ENCODE measurements at places on chromosomes 6 and 20.

GRCh38 chr20:8036771-8037170 is 17.2 kb upstream of the TMX4 start:
- no peak overlapping the region for H3K4me3 ChIP-seq
- H3K27ac ChIP-seq: no peak overlapping the region
- no peaks in the 10 kb centered on the region for H3K36me3 ChIP-seq
- peaks cover 32% of the 10 kb centered on the region for H3K27me3 ChIP-seq
- DNase-seq: no peak

DNA sequence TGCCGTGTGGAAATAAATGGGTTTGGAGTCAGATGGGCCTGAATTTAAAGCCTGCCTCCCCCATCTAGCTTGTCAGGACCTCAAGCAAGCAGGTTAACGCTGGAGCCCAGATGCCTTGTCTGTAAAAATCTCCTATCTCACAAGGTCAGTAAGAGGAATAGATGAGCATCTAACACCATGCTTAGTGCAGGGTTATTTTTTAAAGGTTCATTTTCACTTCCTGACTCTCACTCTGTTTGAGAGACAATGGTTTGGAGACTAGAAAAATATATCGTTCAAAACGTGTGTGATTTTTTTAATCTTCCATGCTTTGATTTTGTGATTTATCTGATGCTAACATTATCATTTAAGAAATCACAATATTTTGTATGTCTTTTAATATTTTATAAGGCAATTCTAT is 114.0 kb upstream of the TAB2 start:
- H3K4me1 ChIP-seq: no peaks in the 10 kb centered on the region
- H3K27ac ChIP-seq: no peak overlapping the region
- H3K4me3 ChIP-seq: no peak overlapping the region

DNA sequence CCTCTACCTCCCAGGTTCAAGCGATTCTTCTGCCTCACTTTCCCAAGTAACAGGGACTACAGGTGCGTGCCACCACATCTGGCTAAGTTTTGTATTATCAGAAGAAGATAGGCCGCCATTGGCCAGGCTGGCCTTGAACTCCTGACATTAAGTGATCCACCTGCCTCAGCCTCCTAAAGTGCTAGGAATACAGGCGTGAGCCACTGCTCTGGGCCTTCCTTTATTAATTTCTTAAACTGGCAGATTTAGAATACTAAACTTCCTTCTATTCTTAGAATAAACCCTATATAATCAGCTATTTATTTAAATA is 86.6 kb downstream of the HFE start:
- peaks cover 83% of the 10 kb centered on the region for H3K4me1 ChIP-seq
- peak overlapping the region; percentile 83 for H3K27ac ChIP-seq
- no peaks in the 10 kb centered on the region for H3K27me3 ChIP-seq
- peaks cover 71% of the 10 kb centered on the region for H3K36me3 ChIP-seq
- DNase-seq: no peak

DNA sequence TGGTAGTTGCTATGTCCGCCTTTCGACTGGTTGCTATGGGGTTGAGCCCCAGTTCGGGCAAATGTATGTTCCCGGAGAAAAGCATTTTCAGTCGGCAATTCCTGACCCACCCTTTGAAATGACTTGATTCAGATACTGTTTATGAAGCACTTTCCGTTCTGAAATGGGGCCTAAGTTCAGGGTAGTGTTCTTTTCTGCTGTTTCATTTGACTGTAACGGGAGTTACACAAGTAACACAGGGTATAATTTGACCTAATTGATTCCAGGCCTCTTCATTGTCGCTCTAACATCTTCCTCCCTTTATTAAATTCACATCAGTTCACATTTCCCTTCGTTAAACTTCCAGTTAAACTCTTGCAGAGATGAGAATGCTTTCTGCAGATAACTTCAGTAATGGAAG is 85.5 kb downstream of the BMP6 start:
- no peaks in the 10 kb centered on the region for H3K4me1 ChIP-seq
- no peaks in the 10 kb centered on the region for H3K36me3 ChIP-seq
- H3K27ac ChIP-seq: no peak overlapping the region
- no peaks in the 10 kb centered on the region for H3K27me3 ChIP-seq

GRCh38 chr6:148432462-148433195 is 90.0 kb downstream of the SASH1 start:
- no peak overlapping the region for H3K4me3 ChIP-seq
- H3K27me3 ChIP-seq: no peaks in the 10 kb centered on the region
- no peaks in the 10 kb centered on the region for H3K36me3 ChIP-seq
- no peak overlapping the region for H3K27ac ChIP-seq
- no peaks in the 10 kb centered on the region for H3K4me1 ChIP-seq

- peak; percentile 26 for DNase-seq
- H3K4me1 ChIP-seq: peaks cover 15% of the 10 kb centered on the region
- H3K4me3 ChIP-seq: no peak overlapping the region
- no peaks in the 10 kb centered on the region for H3K36me3 ChIP-seq
- H3K27ac ChIP-seq: no peak overlapping the region
Observed at GRCh38 chr20:36035745-36036144, 67.4 kb downstream of the CNBD2 start.

GRCh38 chr6:141824350-141824749 is 308.4 kb upstream of the GJE1 start:
- no peak overlapping the region for H3K27ac ChIP-seq
- no peaks in the 10 kb centered on the region for H3K27me3 ChIP-seq

- H3K36me3 ChIP-seq: no peaks in the 10 kb centered on the region
- no peaks in the 10 kb centered on the region for H3K27me3 ChIP-seq
- no peak overlapping the region for H3K4me3 ChIP-seq
- no peak for DNase-seq
- no peaks in the 10 kb centered on the region for H3K4me1 ChIP-seq
Observed at GRCh38 chr6:25147223-25147622, 132.0 kb upstream of the CARMIL1 start.

DNA sequence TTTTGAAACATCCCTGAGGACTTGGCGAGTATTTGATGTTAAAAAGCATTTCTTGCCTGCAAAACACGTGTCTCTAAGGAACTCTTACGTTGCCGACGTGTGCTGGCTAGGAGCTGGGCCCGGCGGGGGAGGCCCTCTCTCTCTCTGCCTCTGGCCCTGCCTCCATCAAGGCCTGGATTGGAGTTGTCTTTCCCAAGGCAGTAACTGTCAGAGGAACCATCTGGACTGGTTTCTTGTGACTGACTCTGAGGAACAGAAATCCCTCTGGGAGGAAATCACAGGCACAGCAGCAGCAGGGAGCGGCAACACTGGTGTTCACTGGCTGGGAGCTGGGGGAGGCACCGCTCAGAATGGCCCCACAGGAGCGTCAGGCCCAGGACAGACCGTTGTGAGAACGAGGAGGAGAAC is 244.2 kb downstream of the NRN1 start:
- DNase-seq: no peak
- H3K27me3 ChIP-seq: no peaks in the 10 kb centered on the region
- H3K4me3 ChIP-seq: no peak overlapping the region
- H3K27ac ChIP-seq: no peak overlapping the region
- H3K4me1 ChIP-seq: no peaks in the 10 kb centered on the region
